Suprapubic skin (tissue), 4 donors: ENCODE measurements at places on chromosomes 5 and 9. TPM values are rescaled to one million over a fixed set of nuclear protein-coding genes. Genes with fewer than 3 reads are reported as not detected.

Gene FOXB2
- not detected for total RNA-seq

DNA sequence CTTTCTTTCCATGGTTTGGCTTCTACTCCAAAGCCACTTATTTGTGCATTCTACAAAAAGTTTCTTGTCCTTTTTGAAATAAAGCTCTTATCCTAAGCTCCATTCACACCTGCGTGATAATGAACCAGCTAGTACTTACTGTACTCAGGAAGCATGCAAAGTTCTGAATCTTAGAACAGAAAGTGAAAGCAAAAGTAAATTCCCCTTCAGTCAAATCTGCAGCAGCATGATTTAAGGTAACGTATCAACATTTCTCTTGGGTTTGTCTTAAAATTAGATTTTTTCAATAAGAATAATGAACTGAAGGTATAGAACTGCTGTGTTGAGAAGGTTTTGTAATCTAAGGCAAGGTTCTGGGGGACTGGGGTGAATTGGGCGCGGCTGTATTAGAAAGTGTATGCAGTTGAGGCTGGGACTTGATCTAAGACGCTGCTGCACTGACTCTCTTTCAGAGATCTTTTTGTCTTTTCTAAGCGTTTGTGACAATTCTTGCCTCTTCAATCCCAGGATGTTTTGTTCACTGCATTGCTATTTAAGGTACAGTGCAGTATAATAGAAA lies at the start of gene ERAP2:
Gene ERAP2, plus strand, starts transcription at position 209 of the 559 bp plus-strand sequence. CDS start 3,186 bp downstream, outside the sequence.
- DNase-seq: no peak

GRCh38 chr5:138366632-138367382 lies 14.3 kb downstream of the KDM3B start:
- no peak for DNase-seq

- DNase-seq: no peak
Observed at GRCh38 chr5:181088289-181088688, 42.7 kb downstream of the OR2V1 start.

DNA sequence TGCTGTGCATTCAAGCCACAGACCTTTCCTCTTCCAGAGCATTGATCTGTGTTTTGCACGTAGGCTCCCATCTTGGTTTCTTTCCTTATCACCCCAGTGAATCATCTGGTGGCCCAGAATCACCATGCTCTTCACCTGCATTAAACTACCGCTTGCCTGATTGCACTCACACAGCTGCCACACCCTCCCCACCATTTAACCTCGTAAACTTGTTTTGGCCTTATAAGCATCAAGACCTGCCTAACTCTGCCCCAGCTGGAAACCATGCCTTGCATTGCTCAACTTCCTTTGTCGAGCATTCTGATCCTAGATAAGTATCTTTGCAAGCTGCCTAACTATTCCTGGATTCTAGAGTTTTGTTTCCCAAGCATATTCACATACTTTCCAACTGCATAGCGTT lies 369.6 kb upstream of the SEMA6A start:
- DNase-seq: no peak

DNA sequence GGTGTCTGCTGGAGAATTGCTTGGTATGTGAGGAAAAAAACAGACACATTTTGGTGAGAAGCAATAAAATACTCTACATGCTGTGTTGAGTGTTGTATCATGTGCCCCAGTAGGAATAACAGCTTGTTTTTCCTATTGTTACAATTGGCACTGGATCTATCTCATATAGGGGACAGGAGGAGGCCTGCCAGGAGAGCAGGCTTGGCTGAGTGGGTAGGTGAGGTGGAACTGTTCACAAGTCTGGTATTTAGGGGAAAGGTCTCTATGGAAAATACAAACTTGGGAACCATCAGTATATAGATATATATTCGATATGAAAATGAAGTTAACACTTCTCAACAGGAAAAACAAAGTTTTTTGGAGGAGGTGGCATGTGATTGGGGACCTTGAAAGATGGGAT lies 9.5 kb upstream of the SH3TC2 start:
- no peak for DNase-seq

DNA sequence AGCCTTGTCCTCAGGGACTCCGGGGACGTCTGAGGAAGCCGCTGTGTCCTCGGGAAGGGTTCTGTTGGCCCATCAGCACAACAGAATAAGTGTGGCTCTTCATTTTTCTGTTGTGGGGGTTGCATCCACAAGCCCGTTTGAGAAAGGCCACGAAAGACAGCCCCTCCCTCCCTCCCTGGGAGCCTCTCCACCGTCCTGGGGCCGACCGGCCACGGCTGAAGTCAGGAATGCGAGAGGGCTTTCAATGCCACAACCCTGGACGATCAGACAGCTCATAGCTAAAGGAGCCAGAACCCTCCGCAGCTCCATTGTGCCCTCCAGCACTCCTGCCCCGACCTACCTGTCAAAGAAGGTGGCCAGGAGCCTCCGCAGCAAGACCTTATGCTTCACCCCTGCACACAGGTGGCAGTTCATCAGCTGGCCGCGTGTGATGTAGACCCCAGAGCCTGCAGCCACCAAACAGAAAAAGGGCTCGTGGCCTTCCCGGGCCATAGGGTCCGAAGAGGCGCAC lies 52.4 kb upstream of the UBAC1 start:
- DNase-seq: no peak
